ENCODE measurements at places on chromosomes 4 and X.

DNA sequence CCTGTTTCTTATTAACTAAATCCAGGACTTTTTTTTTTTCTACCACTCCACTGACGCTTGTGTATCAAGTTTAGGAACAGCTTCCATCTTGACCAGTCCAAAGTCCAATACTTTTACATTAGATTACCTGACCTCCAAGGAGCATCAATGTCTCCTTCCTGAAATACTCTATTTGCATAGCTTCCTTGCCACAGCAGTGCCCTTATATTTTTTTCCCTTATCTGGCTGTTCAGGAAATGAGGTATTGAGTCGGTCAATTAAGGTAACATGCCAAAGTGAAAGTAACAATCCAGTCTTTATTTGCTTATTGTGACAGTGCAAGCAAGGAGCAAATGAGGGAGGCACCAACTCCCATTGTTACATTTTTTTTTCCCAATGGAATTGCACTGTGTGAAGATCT is 730.8 kb upstream of the NDST4 start:
- DNase-seq: no peak

GRCh38 chr4:96744676-96745075 is 904.8 kb downstream of the PDHA2 start:
- no peak for DNase-seq

GRCh38 chrX:2714551-2714950 is 23.5 kb downstream of the CD99 start:
- DNase-seq: no peak

DNA sequence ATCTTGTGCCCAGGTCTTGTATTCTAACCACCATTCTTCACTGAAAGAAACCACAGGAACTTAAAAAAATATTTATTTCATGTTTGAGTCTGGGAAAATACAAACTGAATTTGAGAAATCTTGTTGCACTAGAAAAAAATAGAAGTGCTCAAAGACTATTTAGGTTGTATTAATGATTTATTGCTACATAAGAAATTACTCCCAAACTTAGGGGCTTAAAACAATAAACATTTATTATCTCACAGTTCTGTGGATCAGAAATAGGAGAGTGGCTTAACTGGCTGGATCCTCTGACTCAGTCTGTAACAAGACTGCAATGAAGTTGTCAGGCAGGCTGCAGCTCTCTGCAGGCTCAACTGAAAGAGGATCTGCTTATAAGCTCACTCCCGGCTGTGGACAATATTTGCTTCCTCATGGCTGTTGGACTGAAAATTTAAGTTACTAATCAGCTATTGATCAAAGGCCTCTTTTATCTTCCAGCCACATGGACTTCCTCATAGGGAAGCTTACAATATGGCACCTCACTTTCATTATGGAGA is 295.4 kb upstream of the FAM241A start:
- DNase-seq: no peak

GRCh38 chr4:90027565-90027964 is 99.6 kb upstream of the CCSER1 start:
- DNase-seq: no peak

- no peak for DNase-seq
Observed at GRCh38 chrX:16577483-16578029, 72.4 kb upstream of the S100G start.

DNA sequence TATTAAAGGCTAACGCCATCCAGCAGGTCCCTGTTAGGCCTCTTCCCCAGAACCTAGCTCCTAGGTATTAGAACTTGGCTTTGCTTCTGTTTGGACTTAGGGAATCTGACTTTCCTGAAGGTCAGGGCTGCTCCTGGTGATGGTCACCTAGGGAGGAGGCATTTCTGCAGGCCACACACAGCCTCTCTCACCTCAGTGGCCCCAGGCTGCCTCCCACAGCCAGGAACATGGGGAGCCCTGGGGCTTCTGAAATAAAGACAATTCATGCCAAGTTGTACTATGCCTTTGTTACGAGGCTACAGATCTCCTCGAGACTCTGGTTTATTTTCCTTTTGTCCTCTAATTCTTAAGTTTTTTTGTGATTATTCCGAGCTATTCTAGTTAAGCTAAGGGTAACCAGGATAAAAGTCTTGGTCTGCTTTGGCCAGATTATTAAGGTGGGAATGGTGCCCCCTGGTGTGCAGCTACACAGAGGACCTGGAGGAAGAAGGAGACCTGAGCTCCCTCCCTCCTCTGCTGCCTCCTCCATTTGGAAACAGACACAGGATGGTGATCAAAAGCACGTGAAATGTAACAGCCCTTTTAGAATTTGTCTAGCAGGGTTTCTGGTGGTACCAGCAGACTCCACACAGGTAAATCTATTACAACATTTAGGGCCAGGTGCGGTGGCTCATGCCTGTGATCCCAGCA is 131.0 kb downstream of the DCLK2 start:
- peak; percentile 56 for DNase-seq

DNA sequence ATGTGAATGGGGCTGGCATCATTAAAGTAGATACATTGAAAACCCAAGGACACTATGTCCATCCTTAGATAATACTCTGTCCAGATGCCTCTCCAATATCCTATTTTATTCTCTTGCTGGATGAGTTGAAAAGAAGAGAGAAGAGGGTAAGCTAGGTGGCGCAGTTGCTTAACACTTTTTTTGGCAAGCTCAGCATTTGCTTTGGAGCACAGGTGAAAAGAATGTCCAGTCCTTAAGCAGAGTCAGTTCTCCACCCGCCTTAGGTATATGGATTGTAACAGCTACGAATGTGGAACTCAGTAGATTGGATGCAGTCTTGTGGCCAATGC is 208.4 kb downstream of the NWD2 start:
- peak; percentile 17 for DNase-seq

DNA sequence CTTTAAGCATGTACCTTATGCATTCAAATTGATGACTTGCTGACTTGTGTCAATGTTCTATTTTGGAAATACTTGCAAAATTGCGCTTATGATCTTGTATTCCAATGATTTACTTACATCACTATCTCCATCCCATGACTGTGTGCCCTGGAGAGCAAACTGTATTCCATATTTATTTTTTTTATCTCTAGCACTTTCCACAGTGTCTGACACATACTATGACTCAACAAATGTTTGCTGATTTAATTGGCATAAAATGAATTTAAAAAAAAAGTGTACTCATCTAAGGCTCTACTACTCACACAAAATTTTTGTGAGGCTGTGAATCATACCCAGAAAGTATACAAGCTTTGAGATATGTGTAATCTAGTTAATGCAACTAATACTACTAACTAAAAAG is 1066.8 kb upstream of the ADGRL3 start:
- DNase-seq: no peak

DNA sequence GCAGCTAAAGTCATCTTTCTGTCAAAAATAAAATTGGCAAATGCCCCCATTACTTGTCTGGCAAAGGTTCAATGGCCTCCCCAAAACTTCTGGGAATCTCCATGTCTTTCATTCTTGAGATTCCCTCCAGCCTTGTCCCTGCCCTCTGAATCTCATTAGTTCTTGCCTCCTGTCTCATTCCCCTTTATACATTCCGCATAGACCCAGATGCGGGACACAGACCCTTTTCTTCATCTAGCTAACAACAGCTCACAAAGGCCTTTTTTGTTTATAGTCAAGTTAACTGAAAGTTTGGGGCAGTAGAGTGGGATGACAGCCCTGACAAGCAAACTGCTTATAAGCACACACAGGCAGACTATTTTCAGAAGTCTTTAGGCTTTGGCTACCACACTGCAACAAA is 306.1 kb upstream of the FAM241A start:
- DNase-seq: no peak

GRCh38 chr4:40562681-40563080 is 67.0 kb downstream of the RBM47 start:
- DNase-seq: no peak

- DNase-seq: no peak
Observed at GRCh38 chrX:102345916-102346315, 93.9 kb downstream of the NXF2B start.

GRCh38 chr4:10810411-10810810 is 125.8 kb upstream of the CLNK start:
- DNase-seq: no peak

GRCh38 chr4:576245-576821 is at the start of gene TMEM271:
Gene TMEM271, minus strand, starts transcription at chr4:576295. Its CDS starts 233 bp downstream, at chr4:576062.
- DNase-seq: no peak

GRCh38 chr4:83340692-83341343 is 6.2 kb upstream of the HPSE start:
- DNase-seq: no peak

- no peak for DNase-seq
Observed at GRCh38 chrX:37846141-37846540, 1.2 kb downstream of the DYNLT3 start.

DNA sequence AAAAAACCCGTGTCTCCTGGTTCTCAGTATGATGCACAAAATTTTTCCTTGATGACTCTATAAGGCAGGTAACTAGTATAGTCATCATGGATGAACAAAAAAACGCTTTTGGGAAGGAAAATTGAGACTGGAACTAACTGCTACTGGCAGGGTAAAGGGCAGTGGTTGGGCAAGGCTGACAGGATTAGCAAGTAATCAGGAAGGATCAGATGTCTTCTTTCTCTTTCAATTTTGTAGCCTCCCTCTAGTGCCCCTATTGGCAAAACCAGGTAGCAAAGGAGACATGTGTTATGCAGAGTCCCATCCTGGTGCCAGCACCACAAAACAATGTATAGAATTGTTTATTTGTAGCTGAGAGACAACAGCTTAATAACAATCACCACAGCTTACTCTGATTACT is 12.8 kb upstream of the SLITRK4 start:
- no peak for DNase-seq

DNA sequence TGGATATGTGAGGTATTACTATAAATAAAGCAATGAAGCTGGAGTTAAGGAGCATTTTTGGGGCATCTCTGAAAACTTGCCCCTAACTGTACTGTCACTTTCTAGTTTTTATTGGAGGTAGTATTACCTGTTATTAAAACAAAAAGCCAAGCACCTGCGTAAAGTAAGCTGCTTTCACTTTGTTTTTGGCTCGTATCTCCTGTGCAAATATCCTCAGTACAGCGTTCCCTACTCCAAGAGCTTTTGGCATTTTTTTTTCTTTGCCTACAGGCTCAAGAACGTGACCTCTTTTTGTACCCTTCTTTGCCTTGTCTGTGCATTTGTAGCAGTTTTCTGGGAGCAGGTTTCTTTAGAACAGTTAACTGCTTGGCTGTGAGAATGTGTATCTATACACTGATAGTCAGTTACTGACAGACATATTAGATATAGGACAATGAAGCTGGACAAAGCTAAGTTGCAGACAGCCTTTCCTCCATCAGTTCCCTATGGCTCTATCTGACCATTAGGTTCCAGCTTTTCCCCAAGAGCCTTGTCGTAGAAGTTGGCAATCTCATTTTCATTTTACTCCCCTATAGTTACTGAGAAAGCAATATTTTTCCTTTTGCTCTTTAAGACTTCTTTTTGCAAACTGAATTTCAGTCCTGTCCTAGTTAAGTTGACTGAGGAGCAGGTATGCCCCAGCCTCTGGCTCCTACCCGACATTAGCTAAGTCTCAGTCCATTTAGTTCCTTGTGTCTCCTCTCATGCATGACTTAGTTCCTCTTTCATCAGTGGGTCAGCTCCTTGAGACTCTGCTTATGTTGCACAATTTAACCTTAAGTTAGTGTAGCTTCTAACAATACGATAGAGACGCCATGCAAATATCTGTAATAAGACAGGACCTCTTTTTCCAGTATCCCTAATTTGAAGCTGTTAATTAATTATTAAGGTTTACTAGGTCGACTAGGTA is 71.5 kb upstream of the HPRT1 start:
- DNase-seq: no peak

GRCh38 chr4:60485276-60485675 is 714.9 kb upstream of the ADGRL3 start:
- peak; percentile 43 for DNase-seq

- DNase-seq: no peak
Observed at GRCh38 chr4:23153076-23153475, 460.3 kb downstream of the GBA3 start.

GRCh38 chrX:51440365-51440764 is 56.0 kb downstream of the NUDT11 start:
- no peak for DNase-seq

- DNase-seq: no peak
Observed at GRCh38 chr4:96383349-96383748, 543.5 kb downstream of the PDHA2 start.

GRCh38 chr4:156052116-156052515 is 98.5 kb upstream of the CTSO start:
- no peak for DNase-seq

- DNase-seq: no peak
Observed at GRCh38 chr4:20283039-20283438, 31.3 kb downstream of the SLIT2 start.

- no peak for DNase-seq
Observed at GRCh38 chr4:37095925-37096324, 148.6 kb upstream of the NWD2 start.

DNA sequence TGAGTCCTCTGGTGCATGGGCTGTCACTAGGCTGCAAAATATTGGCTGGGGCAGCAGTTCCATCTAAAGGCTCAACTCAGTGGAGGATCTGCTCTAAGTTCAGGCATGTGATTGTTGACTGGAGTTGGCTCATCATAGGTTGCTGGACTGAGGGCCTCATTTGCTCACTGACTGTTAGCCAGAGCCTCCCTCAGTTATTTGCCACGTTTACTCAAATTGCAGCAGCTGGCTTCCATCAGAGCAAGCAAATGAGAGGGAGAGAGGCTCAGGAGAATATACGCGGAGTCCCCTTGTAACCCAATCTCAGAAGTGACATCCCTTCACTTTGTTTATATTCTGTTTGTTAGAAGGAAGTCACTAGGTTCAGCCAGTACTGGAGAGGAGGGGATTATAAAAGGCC is 54.1 kb downstream of the BMP3 start:
- DNase-seq: no peak

GRCh38 chr4:124973716-124974115 is 261.2 kb upstream of the ANKRD50 start:
- no peak for DNase-seq

DNA sequence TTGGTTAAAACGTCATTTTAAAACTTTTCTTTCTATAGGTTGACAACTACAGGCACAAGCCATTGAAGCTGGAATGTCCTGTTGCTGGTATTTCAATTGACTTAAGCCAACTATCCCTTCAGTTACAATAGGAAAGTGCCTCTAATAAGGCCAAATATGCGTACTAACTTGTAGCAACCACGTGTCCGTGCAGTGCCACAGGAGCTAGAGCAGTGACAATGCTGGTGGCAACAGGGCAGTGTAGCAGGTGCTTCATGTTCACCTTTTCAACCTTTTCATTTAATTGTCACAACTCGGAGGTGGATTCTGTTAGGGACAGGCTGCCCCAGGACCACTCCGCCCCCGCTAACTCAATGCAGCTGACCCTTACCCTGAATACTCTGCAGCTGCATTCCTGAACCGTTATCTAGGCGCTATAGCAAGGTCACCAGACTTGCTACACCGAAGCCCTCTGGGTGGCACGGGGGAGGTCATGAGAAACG is 37.7 kb downstream of the ERVMER34-1 start:
- no peak for DNase-seq

GRCh38 chr4:128450326-128451120 is 162.9 kb upstream of the PGRMC2 start:
- DNase-seq: no peak

DNA sequence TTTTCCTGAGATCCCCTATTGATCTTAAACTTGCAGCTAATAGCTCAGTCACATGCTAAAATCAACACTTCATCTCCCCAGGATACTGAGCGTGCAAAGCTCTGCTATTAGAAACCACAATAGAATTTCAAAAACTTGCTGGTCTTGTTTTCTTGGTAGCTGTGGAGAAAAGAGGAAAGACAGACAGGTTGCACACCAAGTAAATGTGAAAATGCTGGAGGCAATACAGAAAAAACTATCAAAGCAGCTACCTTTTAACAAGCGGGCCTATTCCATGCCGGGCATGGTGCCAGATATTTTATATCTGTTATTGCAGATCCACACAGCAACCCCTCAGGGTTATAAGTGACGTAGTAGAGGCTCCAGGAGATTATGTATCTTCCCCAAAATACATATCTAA is 171.9 kb downstream of the DCTD start:
- no peak for DNase-seq
